NCI-H2081 (cell line): ENCODE measurements at places on chromosomes 11 and 22.

GRCh38 chr22:27311698-27312550 is 489.6 kb downstream of the MN1 start:
- DNase-seq = no peak

- DNase-seq = no peak
Measured at GRCh38 chr11:73318501-73319011, 10.5 kb downstream of the ARHGEF17 start.

GRCh38 chr11:8227156-8228152 is 36.2 kb downstream of the LMO1 start:
- DNase-seq = no peak

DNA sequence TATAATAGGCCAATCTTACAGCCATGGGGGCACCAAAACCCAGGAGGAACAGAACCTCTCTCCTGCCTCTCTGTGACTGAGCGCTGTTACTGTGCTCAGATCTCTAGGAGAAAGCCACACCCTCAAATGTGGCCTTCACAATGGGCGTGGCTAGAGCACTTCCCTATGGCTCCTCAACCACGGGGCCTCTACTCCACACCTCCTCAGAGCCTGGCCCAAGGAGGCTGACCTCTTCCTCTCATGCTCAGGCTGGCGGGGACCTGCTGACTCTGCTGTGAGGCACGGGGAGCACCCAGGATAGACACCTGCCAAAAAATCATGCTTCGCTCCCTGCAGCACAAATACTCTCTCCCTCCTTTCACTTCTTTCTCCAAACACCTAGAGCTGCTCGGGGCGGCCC is 41.0 kb downstream of the C11orf58 start:
- no peak for DNase-seq

DNA sequence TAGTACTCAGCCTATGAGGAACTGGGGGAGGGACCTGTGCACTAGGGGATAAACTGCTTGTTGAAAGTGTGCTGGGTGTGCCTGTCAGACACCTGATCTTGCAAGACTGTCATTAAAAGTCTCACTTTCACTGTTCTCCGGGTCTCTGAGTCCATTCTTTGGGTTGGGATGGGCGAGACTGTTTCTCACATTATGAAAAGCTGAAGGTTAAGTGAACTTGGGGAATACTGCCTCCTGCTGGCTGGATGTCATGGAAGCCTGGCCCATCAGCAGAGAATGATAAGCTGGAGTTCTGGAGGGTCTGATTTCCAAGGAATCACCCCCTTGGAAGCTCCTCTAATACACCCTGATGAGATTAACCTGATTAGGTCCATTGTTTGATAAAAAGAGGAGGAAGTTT is 9.0 kb upstream of the VPREB1 start:
- DNase-seq = no peak

- no peak for DNase-seq
Measured at GRCh38 chr11:104776501-104777170, 121.6 kb downstream of the CASP12 start.

DNA sequence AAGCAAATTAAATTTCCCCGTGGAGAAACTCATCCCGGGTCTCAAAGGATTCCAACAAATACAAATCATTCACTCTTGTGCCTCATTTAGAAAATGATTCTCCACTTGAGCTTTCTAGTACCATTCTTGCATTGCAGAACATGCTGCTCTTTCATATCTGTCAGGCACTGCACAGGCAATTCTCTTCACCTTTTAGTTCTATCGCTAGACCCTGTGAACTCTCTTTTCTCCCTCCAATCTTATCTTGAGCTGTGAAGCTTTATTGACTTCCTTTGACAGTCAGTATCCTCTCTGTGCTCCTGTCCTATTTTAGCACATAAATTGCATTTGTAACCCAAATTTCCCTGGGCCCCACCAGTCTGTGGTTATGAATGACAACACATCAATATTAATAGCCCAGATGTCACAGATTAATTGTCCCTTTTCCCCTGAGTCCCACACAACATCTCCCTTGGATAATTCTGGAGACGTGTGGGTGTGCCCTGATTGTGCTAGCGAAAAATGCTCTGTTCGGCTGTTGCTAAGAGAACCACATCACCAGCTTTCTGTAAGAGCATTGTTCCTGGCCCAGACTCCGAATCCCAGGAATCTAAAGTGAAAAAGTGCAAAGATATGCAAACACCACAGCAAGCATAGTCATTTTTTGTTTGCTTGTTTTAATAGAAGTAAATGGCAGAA is 22.4 kb upstream of the SC5D start:
- DNase-seq = no peak

GRCh38 chr11:2327032-2327431 is 25.2 kb downstream of the TSPAN32 start:
- no peak for DNase-seq

DNA sequence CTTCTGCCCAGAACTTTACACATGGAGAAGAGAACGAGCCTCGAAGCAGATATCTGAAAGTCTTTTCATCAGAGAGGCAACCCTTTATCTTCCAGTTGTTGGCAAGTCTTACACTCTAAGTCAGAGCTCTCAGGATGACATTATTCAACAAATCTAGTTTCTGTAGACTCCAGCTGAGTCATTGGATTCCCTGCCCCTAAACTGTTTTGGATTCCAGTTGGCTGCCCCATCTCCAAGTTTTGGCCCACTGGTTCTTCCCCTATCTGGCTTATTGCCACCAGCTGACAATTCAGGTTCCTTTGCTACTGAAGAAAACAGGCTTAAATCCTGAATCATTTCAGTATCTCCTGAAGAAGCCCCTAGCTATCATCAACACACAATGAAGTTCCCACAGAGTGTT is 14.2 kb downstream of the SAAL1 start:
- DNase-seq = no peak

GRCh38 chr11:35160902-35161597 is 22.1 kb downstream of the CD44 start:
- no peak for DNase-seq

- no peak for DNase-seq
Measured at GRCh38 chr11:475941-476340, 25.9 kb downstream of the PTDSS2 start.

DNA sequence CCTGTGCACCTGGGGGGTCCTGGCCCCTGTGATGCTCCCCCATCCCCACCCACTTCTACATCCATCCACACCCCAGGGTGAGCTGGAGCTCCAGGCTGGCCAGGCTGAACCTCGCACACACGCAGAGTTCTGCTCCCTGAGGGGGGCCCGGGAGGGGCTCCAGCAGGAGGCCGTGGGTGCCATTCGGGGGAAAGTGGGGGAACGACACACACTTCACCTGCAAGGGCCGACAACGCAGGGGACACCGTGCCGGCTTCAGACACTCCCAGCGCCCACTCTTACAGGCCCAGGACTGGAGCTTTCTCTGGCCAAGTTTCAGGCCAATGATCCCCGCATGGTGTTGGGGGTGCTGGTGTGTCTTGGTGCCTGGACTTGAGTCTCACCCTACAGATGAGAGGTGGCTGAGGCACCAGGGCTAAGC is 20.0 kb upstream of the TALDO1 start:
- no peak for DNase-seq

GRCh38 chr11:7473717-7474116 is 11.6 kb upstream of the OLFML1 start:
- DNase-seq = no peak

- no peak for DNase-seq
Measured at GRCh38 chr11:128346804-128347203, 240.6 kb downstream of the ETS1 start.

DNA sequence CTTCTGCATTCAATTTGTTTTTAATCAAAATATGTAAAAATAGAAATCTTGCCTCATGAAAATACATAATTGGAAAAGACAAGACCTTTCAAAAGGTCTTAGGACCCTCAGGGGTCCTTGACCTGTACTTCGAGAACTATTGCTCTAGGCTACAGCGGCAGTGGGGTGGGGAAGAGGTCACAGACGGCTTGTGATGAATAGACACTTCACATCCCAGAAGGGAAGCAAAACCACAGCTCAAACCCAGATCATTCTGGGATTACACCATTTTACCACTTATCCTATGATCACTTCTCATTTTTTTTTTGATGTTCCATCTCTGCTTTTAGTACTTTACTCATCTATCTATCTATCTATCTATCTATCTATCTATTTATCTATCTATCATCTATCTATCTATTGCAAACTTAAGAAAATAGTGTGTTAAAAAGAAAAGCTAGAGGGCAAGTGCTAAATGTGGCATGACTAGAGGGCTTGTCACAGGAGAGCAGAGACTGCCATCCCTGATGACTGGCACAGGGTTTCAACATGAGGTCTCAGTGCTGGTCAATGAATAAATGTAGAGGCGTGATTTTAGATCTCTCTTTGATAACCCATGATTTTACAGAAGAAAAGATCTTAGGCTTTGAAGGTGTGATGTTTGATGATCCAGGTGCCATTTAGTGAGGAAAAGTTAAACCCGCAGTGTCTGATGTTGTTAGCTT is 37.1 kb downstream of the RNF141 start:
- DNase-seq = no peak

- DNase-seq = no peak
Measured at GRCh38 chr11:11349870-11350337, 3.1 kb downstream of the CSNK2A3 start.

GRCh38 chr11:102610200-102610599 is 14.9 kb downstream of the MMP20 start:
- DNase-seq = no peak

GRCh38 chr11:47443028-47443700 is 5.8 kb downstream of the RAPSN start:
- peak; percentile 67 for DNase-seq

GRCh38 chr11:57604296-57605027 is 7.0 kb downstream of the SERPING1 start:
- no peak for DNase-seq

DNA sequence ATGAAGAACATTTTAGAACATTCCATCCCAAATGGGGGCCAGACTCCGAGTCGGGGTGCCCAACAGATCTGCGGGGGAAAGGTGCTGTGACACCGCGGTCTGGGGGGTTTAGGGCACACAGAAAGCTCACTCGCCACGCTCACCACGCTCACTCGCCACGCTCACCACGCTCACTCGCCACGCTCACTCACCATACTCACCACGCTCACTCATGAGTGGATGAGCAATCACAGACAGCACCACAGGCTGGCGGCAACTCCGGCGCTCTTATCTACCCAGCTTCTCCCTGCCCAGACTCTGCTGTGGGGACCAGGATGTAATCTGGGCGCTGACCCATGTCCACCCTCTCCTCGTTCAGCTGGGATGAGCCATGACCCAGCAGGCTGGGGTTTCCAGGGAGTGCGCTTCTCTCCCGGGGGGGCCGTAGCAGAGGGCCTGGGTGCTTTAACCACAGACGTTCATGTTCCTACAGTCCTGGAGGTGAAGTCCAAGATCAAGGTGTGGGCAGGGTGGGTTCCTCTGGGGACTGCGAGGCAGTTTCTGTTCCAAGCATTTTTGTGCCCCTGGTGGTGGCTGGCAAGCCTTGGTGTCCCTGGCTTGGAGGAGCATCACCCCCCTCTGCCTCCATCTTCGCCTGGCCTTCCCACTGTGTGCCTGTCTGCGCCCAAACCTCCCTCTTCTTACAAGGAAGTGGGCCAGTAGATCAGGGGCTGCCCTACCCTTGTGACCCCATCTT is 141.2 kb downstream of the CTTN start:
- DNase-seq = no peak

GRCh38 chr11:6387811-6388599 is 2.3 kb upstream of the SMPD1 start:
- no peak for DNase-seq

DNA sequence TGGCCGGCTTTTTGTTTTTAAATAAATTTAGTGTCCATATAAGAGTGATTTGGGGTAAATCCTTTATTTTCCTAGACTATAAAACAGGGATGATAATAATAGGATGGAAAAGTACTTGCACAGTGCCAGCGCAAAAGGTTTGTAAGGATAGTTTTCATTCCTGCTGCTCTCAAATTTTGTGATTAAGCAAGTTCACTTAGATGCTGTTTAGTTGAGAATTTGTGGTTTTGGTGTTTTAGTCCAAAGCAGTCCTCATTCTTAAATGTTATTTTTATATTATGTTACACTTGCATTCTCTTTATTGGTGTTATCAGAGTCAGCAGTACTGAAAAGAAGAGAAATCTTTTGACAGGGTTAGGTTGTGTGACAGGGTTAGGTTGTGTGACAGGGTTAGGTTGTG is 47.9 kb downstream of the PPP6R3 start:
- no peak for DNase-seq

- peak; percentile 62 for DNase-seq
Measured at GRCh38 chr11:116053548-116053919, 549.3 kb upstream of the CADM1 start.
